ENCODE measurements at places on chromosomes 5 and 9.

- no peak for DNase-seq
Measured at GRCh38 chr9:72807765-72808445, 144.9 kb downstream of the ALDH1A1 start.

DNA sequence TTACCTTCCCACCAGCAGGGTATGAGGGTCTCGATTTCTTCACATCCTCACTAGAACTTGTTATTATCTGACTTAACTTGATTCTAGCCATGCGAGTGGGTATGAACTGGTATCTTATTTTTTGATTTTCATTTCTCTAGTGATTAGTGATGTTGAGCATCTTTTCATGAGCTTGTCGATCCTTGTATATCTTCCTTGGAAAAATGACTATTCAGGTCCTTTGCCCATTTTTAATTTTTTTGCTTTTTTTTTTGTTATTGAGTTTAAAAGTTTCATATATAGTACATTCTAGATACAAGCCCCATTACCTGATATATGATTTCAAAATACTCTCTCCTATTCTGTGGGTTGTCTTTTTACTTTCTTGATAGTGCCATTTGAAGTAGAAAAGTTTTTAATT lies 61.5 kb downstream of the PHF2 start:
- DNase-seq, result no peak

DNA sequence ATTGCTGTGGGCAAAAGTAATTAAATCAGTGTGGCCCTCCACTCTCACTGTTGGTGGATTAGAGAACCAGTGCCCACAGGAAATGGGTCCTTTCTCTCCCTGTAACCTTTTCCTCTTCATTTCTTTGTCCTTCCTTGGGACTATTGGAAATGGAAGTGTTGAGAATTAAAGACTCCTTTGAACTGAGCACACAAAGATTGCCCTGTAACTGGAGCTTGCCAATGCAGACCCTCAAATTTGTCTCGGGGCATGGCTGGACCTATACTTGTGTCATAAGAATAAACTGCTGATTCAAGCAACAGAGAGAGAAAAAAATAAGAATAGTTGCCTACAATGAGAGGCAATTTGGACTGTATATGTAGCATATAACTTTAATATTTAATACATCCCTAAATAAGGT lies 13.7 kb downstream of the KCNV2 start:
- no peak for DNase-seq

- DNase-seq, result no peak
Measured at GRCh38 chr5:178732281-178732680, 1.8 kb upstream of the ZNF354A start.

DNA sequence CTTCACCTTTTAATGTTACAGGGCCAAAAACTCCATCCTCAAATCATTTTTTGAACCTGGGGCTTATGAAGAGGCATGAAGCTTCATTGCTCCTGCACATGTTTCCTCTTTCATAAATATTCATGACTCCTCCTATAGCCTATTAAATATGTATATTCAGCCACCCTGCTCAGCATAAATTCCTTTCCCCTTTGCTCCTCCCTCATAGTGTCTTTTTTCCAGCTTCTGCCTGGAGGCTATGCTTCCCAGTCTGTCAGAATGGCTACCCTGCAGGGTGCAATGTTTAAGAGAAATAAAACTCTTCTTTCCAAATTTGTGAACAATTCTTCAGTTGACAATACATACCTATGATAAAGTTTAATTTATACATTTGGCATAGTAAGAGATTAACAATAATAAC lies 1082.9 kb upstream of the CDH18 start:
- no peak for DNase-seq

DNA sequence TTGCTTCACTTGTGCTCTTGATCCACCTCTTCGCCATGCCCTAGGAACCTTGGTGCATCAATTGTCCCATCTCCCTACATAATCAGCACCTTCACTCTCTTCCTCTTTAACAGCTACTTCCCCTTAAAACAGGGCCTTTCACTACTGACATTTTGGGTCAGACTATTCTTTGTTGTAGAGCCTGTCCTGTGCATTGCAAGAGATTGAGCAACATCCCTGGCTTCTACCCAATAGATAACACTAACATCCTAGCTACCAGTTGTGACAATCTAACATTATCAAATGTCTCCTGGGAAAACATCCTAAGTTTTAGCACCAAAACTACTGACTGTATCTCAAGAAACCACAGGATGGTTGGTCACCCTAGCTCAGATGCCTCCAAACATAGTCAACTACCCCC lies 854.3 kb upstream of the DMAC1 start:
- DNase-seq, result no peak

GRCh38 chr9:4192450-4192849 lies 107.4 kb downstream of the GLIS3 start:
- DNase-seq, result no peak

DNA sequence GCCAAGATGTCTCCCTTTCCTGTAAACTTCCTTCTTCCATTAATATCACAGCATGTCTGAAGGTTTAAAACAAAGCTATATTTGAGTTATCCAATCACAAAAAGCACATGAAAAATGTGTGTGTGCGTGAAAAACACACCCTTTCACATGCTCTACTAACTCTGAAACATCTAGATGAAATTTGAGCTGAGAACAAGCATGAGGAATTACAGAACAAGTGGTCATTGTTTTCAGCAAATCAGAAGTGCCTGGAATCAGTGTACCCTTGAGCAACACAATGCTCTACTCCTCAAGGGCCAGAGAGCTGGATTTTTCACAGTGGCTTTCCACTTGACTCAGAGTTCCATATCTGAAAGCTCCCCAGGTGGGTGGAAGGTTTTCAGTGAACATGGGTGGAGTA lies 255.9 kb downstream of the PSAT1 start:
- DNase-seq, result no peak

DNA sequence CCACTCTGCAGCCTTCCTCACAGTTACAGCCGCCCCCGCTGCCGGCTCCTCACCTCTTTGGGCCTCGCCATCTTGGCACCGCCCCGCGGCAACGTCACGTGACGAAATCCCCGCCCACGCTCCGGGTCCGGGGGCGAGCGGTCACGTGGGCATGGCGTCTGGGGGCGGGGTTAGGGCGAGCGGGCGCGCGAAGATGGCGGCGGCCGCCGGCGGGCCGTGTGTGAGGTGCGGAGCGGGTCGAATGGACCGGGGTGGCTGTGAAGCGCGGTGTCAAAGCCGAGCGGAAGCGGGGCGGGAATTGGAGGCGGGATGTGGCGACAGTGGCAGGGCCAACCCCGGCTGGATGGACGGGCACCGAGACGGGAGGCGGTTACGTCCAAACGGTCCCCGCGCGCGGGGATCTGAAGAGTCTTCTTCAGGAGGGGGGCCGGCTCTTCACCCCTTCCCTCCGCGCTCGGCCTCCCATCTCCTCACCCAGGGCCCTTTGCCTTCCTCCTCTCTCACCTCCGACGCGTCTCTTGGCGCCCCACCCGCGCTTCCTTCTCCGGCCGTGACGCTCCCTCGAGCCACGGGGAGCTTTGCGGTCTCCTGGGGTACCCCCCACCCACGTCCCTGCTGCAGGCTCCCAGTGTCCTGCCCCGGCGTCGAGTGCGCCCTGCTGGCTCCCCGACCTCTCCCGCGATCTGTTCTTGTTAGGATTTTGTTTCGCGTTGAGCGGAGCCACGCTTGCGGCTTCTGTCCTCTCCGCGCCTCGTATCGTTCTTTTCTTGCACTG lies at the start of the genes DOLK and NUP188:
TSS of gene DOLK (minus strand) at position 77 of the 775 bp plus-strand sequence. CDS start 300 bp downstream, outside the sequence.
TSS of gene NUP188 (plus strand) at position 173 of the 775 bp plus-strand sequence. CDS start at position 194, 21 bp downstream.
- DNase-seq, result peak; percentile 100

DNA sequence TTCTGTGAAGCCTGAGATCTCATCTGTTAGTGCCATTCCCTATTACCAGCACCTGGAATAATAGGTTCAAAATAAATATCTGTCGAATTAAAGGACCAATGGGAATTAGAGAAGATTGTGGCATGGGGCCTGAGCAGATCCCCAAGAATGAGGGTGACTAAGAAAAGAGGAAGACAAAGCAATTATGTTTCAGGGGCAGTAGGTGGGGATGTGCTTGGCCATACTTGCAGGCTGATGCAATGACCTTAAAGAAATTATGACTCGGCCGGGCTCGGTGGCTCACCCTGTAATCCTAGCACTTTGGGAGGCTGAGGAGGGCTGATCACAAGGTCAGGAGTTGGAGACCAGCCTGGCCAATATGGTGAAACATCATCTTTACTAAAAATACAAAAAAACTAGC lies 562.8 kb downstream of the PTPRD start:
- DNase-seq, result no peak

GRCh38 chr5:126138281-126138931 lies 284.8 kb upstream of the GRAMD2B start:
- DNase-seq, result no peak

GRCh38 chr5:176180339-176180738 lies 57.9 kb upstream of the SIMC1 start:
- no peak for DNase-seq

- DNase-seq, result peak; percentile 41
Measured at GRCh38 chr5:37248970-37249814, at the start of gene CPLANE1. TSS of gene CPLANE1 (minus strand) at chr5:37249376. CDS start at chr5:37247698, 1,678 bp downstream.

DNA sequence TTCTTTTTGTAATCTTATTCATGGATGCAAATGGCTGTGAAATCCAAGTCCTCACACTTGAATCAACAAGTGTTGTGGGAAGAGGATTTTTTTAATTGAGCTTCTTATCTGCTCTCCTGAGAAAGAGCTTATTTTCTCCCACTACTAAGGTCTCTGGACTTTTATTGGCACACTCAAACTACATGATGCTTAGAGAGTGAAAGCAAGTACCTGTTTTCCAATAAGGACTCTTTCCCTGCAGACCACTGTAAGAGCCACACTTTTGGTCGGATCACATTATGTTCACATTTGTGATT lies 546.4 kb upstream of the ARRDC3 start:
- DNase-seq, result no peak

- no peak for DNase-seq
Measured at GRCh38 chr5:31392061-31392460, 139.8 kb downstream of the DROSHA start.

- DNase-seq, result no peak
Measured at GRCh38 chr5:149418910-149419531, 39.9 kb upstream of the IL17B start.

DNA sequence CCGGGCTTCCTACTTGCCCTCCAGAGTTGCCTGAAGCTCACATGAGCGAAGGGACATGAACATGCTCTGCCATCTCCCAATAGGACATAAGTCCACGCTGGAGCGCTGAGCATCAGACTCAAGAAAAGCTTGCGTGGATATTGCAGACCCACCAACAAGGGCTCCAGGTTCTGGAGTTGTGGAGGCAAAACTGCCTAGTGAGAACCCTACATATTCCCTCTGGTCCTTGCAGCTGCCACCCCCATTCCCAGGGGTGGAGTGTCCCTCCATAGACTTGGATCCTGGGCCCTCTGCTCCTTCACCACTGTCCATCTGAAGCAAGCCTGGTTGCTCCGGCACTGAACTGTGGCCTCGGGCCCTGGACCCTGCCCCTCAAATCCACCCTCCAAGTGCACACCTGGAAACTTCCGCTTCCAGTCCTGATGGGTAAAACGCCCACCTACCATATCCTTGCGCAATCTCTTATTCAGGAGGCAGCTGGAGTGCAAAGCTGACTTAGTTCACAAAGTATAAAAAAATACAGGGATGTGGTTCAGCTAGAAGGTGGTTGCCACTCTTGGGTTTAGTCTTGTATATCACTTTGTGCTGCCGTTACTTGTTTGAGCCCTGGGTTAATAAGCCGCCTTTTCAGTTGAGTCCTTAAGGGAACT lies 28.0 kb downstream of the HRH2 start:
- no peak for DNase-seq

GRCh38 chr9:28774433-28775235 lies 1201.4 kb upstream of the C9orf72 start:
- DNase-seq, result no peak

- no peak for DNase-seq
Measured at GRCh38 chr9:129602598-129603415, 18.1 kb downstream of the C9orf50 start.

- no peak for DNase-seq
Measured at GRCh38 chr9:131918481-131918880, 161.2 kb downstream of the MED27 start.

- no peak for DNase-seq
Measured at GRCh38 chr5:53023969-53024368, 34.8 kb downstream of the ITGA2 start.

DNA sequence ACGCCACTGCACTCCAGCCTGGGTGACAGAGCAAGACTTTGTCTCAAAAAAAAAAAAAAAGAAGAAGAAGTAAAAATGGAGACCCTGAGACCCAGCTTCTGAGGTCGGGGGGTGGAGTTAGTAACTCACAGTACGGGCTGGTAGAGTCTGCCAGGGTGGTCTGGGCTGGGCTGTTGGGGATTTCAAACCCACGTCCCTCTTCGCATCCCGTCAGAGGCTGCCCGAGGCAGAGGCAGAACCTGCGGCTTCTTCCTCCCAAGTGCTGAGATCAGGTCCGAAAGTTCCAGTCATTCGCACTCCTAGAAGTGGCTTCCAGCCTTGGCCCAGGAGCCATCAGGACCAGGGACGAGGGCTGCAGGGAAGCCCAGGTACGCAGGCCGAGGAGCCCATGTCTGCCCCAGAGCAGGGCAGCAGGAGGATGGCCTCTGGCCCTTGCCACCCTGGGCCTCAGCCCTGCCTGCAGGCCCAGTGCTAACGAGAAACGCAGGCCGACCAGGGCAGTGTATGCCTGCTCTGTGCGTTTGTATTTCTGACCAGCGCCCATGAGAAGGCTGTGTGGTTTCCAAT lies 9.9 kb upstream of the SLC2A6 start:
- DNase-seq, result no peak

GRCh38 chr5:83354958-83355357 lies 116.6 kb upstream of the VCAN start:
- DNase-seq, result no peak

GRCh38 chr5:129271308-129271707 lies 176.8 kb downstream of the ISOC1 start:
- no peak for DNase-seq

GRCh38 chr9:36074870-36075532 lies 38.3 kb downstream of the RECK start:
- DNase-seq, result no peak

DNA sequence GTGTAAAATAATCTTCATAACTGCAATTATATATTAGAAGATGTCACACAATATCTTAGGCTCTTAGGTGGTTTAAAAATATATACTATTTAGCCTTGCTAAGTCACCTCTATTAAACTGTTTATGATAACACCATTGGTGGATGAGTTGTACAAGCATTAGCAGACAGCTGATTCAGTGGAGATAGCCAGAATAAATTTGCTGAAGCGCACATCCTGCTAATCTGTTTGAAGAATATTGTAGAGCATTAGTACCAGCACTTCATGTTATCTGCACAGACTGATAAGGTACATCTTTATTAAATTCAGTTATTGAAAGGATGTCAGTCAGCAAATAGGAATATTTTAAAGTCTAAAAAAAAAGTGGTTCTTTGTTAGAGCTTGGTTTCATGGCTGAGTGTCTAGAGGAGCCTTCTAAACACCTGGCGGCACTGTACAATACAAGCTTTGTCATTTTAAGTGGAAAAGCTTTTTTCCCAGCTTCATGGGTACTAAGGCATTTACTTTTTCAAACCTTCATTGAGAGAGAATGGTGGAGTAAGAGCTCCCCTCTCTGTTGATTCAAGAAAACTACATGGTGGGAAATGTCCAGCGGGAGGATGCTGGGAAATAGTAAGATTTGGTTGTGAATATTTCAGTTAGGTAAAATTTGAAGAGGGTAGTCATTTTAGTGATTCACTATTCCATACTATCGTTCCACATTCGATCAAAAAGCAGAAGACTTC lies 275.1 kb downstream of the SLF1 start:
- DNase-seq, result no peak

GRCh38 chr9:19386502-19387044 lies 6.5 kb upstream of the RPS6 start:
- DNase-seq, result no peak

GRCh38 chr5:76389513-76390154 lies 13.5 kb upstream of the IQGAP2 start:
- DNase-seq, result no peak

GRCh38 chr5:14003936-14004335 lies 59.4 kb upstream of the DNAH5 start:
- no peak for DNase-seq

- DNase-seq, result no peak
Measured at GRCh38 chr5:167582283-167582682, 709.2 kb upstream of the WWC1 start.
